HEK293T (cell line): ENCODE measurements at places on chromosomes 16 and 17.
A peak's percentile ranks its signal among the peaks of the same experiment; 100 is the strongest.

- peak; percentile 82 for DNase-seq
These were observed 112.0 kb upstream of the SMURF2 start for GRCh38 chr17:64773836-64774761.

- DNase-seq: no peak
These were observed 204.9 kb upstream of the CDH13 start for GRCh38 chr16:82421851-82422250.

- no peak for DNase-seq
These were observed 486.7 kb upstream of the SALL1 start for GRCh38 chr16:51637770-51638094.

- DNase-seq: no peak
These were observed 422.8 kb downstream of the RBFOX1 start for GRCh38 chr16:7755347-7755882.

- DNase-seq: peak; percentile 83
These were observed 596 bp upstream of the PFN1 start for GRCh38 chr17:4948931-4949320.

DNA sequence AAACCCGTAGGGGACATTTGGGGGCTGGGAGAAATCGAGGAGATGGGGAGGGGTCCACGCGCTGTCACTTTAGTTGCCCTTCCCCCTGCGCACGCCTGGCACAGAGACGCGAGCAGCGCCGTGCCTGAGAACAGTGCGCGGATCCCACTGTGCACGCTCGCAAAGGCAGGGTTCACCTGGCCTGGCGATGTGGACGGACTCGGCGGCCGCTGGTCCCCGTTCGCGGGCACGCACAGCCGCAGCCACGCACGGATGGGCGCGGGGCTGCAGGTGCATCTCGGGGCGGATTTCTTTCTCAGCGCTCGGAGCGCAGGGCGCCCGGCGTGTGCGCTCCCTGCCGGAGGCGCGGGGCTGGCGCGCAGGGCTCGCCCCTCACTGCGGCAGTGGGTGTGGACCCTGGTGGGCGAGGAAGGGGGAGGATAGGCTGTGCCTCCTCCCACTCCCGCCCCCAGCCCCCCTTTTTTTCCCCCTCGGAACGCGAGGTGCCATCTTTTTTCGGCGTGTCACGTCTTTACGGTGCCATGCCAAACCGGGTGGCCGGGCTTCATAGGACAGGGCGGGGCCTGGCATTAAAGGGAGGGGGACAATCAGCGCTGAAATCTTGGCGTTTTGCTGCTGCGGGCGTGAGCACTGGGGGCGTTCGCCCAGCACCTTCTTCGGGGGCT lies 1.1 kb downstream of the MAPT start:
- peak; percentile 44 for DNase-seq

- DNase-seq: no peak
These were observed 430.5 kb upstream of the XYLT1 start for GRCh38 chr16:17901309-17901708.

DNA sequence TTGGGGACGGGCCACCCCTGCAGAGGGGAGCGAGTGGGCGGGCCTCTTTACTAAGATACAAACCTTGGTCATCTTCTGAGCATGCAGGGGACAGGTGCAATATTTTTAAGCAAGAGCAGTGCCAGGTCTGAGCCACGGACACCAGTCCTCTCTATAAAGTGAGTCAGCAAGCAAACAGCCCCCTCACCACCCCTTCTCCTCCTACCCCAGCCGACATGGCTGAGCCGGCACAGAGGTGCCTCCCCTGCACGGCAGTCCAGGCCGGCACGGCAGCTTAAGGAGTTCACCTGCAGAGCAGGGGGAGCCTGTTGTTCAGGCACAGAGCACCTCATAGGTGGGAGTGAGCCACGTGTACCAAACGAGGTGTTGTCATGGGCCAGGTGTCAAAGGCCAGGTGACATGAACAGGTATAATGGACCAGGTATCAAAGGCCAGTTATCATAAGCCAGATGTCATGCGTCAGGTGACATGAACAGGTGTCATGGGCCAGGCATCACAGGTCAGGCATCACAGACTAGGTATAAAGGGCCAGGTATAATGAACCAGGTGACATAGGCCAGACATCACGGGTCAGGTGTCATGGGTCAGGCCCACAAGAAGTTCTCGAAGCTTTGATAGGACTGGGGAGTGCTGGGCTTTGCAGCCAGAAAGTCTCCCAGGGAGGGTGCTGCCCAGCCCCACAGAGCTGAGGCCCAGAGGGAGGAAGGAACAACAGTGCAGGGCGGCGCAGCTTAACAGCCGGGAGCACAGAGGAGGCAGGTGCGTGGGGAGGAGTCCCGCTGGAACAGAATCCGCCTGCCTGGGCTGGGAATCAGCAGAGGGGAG lies 42.6 kb upstream of the ZNF469 start:
- no peak for DNase-seq

DNA sequence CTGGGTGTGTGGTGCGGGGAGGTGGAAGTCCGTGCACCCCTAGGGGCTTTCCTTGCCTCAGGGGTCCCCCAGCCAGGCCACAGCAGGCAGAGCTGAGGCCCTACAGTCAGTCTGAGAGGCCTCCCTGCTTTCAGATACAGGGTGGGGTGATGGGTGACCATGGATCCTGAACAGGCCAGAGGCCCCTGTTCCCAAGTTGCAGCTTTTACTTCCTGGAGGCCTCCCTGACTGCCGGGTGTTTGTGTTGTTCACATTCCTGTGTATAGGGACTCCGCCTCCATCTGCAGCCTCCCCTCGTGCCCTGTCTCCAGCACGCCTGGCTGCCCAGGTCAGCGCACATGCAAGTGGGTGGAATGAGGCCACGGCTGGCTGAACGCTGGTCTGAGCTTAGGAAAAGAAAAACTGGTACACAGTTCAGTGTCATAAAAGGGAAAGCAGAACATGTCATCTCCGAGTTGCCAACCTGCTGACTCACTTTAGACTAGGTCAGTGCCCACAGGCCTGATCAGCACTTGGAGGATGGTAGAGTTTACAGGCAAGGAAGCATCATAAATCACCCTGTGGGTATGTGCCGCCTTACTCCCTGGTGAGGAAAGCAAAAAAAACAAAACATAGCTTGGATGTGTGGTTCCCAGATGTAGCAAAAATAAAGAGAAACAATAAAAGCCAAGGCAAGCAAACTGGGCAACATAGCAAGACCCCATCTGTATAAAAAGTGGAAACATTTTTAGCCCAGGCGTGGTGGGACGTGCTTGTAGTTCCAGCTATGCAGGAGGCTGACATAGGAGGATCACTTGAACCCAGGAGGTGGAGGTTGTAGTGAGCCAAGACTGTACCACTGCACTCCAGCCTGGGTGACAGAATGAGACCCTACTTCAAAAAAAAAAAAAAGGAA lies 6.2 kb upstream of the SLC7A6 start:
- DNase-seq: no peak

DNA sequence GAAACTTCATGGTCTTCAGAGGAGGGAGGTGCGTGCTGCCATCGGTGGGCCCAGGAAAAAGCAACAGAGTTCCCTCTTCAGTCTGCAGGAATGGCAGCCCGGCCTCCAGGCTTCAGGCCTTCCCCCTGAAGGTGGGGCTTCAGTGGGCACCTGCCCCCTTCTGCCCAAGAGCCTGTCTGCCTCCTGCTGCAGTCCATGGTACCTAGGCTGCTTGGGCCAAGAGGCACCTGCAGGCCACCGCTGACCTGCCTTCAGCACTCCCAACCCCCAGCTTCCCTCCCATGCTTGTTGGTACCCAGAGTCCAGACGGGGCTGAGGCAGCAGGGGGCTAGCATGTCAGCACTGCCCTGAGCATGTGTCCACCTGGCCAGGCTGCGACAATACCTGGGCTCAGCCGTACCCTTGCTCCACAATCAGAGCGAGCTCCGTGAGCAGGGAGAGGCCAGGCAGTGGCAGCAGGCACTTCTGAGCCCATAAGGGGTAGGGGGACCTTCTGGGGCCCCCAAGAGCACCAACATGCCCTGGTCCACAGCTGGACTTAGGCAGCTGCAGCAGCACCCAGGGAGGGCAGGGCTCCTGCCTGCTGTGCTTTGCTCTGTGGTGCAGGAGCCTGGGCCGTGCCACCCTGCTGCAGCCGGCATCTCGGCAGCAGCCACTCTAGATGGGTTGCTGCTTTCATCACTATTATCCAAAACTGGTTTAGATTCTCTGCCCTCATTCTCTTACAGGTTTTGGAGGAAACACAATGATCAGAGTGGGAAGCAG lies 77.2 kb upstream of the AKTIP start:
- no peak for DNase-seq

DNA sequence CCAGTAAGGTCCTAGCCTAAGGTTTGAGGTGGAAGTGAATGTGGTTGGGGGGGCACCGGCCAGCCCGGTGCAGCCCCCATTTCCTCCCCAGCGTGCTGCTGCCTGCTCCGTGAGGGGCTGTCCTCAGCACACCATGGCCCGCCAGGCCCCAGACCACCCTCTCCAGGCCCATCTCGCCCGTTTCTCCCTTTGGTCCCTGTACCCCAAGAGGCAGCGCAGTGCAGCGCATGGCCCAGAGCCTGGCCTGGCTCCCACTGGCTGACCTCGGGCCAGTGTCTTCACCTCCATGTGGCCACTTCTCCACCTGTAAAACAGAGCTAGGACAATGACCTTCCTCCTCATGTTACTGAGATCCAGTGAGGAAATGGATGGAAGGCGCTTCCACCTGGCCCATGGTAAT lies 170.0 kb upstream of the GSE1 start:
- no peak for DNase-seq

GRCh38 chr17:37170881-37171425 lies 204.8 kb upstream of the C17orf78 start:
- DNase-seq: no peak
